CD4-positive, alpha-beta T cell treated with Interferon gamma for 1 hour (primary cell): ENCODE measurements at places on chromosomes 4 and X.
A peak's percentile ranks its signal among the peaks of the same experiment; 100 is the strongest.

- DNase-seq, result no peak
These were observed 407.6 kb downstream of the ANKRD50 start for GRCh38 chr4:124304941-124305340.

DNA sequence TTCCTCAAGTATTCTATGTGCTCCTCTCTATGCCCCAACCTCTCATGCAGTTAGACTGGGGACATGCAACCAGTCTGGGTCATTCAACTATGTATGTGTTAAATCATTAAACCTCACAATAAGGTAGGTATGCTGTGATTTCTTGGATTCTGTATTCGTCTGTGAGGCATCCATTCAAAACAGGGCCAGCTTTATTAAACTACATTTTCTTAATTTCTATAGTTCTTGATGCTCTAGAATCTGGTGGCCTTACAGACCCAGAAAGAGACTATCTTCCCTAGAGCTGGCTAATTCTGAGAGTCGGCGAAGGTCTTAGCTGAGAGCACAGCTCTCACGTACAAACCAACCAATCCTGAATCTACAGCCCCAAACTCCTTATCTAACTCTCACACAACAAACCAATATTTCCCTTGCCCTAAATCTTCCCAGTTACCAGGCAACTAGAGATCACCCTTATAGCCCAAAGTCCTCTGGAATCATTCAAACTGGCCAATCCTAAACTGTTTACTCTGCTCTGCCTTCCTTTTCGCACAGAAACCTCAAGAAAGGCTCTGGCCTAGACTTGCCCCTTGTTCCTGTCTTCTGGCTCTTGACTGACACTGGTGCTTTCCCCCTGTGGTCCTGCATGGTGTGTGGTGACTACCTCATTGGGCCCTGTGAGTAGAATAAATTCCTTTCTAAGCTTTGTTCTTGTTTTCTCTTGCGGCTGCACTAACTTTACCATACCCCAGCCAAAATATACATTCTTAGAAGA, 203.5 kb upstream of the TET2 start:
- DNase-seq, result peak; percentile 6

DNA sequence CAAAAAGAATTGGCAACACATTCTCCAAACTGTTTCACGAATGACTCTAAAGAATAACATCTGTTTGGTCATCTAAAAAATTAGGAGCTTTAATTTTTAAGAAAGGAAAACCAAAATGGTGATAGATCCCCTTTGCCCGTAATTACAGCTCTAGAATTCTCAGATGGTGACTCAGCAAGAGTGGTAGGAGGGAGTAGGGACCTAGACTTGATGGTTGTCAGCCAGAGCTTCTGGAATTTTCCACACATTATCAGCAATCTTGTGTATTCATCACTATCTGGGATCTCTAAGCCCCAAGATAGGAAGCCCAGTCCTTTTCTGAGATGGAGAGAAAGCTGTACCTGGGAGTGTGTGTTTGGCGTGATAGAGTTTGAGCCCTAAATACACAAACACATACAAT, 103.9 kb upstream of the RAB40AL start:
- no peak for DNase-seq

DNA sequence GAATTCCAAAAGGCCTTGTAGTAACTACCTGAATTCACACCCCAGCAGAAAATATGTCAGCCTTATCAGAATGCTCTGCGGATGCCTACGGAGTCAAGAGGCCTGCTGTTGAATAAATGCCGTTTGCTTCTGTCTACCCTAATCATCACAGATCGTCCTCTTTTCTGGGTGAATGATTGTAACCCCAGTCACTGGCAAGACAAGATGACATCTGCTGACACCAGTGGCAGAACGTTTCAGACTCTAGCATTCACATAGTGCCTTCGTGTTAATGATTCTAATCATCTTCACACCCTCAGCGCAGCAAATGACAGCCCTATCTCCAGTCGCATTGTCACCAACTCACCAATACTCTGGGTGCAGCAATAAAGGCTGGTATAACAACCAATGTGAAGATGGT, 89.1 kb upstream of the MAP3K15 start:
- DNase-seq, result no peak

DNA sequence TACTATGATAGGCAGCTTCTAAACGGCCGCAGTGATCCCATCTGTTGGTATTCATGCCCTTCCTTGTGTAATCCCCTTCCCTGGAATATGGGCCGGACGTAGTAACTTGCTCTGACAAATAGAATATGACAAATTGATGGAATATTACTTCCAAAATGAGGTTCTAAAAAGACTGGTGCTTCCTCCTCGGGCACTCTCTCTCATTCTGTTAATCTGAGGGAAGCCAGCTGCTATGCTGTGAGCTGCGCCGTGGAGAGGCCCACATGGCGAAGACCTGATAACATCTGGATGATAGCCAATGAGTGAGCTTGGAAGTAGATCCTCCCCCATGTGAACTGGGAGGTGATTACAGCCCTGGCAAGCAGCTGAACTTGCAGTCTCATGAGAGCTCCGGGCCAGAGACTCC, 27.2 kb upstream of the SLC25A4 start:
- no peak for DNase-seq

DNA sequence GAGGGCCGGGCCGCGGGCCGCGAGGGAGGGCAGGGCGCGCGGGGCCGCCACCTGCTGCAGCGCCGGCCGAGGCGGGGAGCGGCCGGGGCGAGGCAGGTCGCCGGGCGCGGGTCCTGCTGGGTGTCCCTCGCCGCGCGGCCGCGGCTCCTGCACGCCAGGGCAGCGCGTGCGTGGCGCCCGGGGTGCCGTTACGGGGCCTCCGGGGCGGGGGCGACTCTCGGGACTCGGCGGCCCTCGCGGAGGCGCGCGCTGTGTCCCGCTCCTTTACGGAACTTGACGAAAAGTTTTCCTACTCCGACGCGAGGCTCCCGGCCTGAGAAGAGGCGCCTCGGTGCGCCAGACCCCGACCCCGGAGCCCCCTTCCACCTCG, 329 bp downstream of the TBC1D14 start:
- no peak for DNase-seq

GRCh38 chrX:110178179-110178865, 139.6 kb downstream of the AMMECR1 start:
- no peak for DNase-seq

GRCh38 chr4:86013621-86014020, 346.2 kb downstream of the MAPK10 start:
- no peak for DNase-seq
